ENCODE measurements at places on chromosomes 13 and 19.

DNA sequence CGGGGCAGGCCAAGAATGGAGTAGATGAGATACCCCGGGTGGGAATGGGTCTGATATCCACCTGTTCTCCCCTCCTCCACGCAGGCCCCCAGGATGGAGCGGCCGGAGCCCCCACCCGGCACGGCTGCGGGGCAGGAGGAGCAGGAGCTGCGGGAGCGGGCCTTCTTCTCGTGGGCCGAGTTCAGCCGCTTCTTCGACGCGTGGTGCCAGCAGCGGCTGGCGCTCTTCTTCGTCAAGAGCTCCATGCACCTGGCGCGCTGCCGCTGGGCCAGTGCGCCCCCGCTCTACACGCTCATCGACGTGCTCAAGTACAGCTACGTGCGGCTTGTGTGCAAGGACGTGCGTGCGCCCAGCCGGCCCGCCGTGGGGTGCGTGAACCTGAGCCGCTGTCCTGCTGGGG is 1.2 kb downstream of the ZSWIM9 start:
- no peak for DNase-seq

GRCh38 chr13:51684076-51684475 is 99.8 kb downstream of the WDFY2 start:
- no peak for DNase-seq

DNA sequence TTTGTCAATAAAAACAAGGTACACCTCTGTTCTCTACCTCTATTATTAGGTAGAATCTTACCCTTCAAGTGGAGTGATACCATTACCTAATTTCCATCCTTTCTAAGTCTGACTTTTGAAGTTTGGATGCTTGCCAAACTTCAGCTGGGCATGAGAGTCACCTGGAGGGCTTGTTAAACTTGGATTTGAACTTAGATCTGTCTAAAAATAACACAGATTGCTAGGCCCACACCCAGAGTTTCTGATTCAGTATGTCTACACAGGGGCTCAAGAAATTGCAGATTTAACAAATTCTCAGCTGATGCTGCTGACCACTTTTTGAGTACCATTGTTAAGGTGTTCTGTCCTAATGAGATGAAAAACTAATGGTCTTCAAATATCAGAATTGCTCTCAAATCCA is 512.2 kb downstream of the LMO7 start:
- no peak for DNase-seq

DNA sequence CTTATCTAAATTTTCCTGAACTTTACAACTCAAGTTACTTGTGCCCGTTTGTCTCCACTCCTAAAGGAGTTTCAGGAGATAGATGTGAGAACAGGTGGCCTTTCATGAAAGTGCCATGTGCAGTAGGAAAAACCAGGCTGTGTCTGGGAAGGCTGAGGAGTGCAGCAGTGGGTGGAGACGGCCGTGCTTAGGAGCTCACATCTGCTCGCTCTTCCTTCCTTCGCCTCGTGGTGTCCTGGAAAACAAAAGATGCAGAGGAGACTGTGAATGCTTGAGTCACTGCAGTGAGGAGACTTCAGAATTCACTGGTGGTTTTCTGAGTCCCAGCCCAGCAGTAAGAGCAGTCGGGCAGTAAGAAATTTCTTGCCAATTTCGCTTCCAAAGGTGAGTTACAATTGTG is 138.4 kb upstream of the RNF113B start:
- DNase-seq = no peak

GRCh38 chr19:14189415-14189814 is 16.6 kb downstream of the ADGRL1 start:
- no peak for DNase-seq

GRCh38 chr13:77417897-77418296 is 91.0 kb upstream of the MYCBP2 start:
- no peak for DNase-seq

- no peak for DNase-seq
These were observed 18.2 kb downstream of the COMP start for GRCh38 chr19:18772620-18773587.

- DNase-seq = no peak
These were observed 74.9 kb downstream of the ALOX5AP start for GRCh38 chr13:30810261-30810701.

DNA sequence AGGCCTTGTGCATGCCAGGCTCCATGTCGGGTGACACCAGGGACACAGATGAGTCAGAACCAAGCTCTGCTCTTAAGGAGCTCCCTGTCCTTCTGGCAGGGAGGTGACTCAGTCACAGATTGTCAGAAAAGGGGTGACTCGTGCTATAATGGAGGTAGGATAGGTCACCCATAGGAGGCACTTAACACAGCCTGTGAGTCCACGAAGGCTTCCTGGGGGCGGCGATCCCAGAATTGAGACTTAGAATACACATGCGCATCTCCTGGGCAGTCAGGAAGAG is 19.6 kb downstream of the FUZ start:
- no peak for DNase-seq

DNA sequence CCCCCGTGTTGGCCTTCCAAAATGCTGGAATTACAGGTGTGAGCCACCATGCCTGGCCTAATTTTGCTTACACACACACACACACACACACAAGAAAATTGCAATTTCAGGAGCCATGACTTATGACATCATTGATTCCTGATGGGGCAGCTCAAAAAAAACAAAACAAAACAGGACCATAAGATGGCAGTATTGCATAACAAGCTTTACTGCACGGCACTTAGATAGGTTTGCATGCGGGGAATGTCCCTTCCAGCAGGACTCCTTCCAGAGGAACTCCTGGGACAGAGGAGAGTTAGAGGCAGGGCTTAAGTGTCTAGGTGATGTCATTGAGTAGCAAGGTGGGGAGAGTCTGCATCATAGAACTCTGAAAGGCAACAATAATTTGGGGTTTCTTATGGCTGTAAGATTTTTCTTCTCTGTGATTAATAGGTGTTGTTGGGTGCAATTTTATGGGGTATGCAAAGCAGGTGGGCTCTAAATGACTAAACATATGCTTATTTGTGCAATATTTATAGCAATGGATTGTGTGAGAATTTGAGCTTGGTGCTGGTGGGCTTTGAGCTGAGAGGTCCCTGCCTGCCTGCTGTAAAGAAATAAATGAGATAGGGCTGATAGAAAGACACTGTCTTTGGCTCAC is 9.0 kb upstream of the ACSBG2 start:
- DNase-seq = no peak

DNA sequence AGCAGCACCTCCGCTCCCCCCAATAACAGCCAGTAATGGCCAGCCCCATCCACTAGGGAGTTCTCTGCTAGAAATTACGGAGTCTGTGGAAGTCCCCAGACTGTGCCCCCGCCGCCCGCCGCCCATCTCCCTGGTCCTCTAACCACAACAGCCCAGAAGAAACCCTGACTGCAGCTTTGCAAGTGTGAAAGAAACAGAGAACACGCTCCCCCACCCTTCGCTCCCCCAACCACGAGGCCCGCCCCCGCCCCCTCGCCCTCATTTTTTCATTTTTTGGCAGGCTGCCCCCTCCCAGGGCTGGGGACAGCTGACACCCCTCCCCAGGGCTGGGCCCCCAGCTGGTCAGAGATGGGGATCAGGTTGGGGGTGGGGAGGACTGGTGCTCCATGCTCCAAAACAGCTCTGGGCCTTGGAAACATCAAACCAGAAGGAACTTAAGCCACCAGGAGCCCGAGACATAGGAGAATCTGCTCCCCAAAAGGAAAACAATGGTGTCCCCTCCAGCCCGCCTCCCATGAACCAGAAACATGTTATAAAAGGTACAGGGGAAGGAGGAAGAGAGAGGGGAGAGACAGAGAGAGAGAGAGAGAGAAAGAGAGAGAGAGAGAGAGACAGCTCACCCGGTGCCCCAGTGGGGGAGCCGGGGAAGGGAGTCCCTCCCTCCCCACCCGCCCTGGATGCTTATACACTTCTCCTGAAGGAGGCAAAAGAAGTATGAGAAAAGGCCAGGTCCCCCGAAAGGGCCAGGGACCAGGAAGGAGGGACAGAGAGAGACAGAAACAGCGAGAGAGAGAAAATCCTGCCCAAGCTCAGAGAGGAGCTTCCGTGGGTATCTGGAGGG is 29.8 kb upstream of the ASF1B start:
- DNase-seq = no peak

DNA sequence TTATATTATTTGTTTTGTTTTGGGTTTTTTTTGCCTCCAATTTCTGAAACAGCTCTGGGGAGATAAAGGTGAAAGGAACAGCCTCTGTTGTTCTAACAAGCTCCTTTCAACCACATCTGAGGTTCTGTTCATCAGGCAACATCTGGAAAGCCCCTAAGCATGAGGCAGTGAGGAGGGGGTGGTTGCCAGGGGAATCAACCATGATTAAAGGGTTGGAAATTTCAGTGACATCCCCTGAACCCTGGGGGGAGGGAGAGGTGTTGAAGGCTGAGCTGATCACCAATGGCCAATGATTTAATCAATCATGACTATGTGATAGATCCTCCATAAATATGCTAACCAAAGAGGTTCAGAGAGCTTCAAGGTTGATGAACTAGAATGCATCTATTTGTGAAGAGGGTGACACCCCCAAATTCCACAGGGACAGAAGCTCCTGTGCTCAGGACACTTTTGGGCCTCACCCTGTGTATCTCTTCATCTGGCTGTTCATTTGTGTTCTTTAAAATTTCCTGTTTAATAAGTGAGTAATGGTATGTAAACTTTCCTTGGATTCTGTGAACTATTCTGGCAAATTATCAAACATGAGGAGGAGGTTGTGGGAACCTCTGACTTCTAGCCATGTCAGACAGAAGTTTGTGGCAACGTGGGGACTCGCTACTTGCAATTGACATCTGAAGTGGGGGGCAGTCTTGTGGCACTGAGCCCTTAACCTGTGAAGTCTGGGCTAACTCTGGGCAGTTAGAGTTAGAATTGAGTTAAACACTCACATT is 221.3 kb downstream of the NHLRC3 start:
- DNase-seq = no peak

GRCh38 chr13:106302011-106302410 is 233.5 kb downstream of the EFNB2 start:
- no peak for DNase-seq

DNA sequence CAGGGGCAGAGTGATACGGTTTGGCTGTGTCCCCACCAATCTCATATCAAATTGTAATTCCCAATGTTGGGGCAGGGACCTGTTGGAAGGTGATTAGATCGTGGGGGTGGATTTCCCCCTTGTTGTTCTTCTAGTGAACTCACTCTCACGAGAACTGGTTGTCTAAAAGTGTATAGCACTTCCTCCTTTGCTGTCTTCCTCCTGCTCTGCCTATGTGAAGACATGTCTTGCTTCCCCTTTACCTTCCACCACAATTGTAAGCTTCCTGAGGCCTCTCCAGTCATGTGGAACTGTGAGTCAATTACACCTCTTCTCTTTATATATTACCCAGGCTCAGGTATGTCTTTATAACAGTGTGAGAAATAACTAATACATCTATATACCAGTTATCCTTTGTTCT is 706.4 kb upstream of the KLHL1 start:
- DNase-seq = no peak

- no peak for DNase-seq
These were observed 12.4 kb downstream of the TMEM143 start for GRCh38 chr19:48351341-48351752.

DNA sequence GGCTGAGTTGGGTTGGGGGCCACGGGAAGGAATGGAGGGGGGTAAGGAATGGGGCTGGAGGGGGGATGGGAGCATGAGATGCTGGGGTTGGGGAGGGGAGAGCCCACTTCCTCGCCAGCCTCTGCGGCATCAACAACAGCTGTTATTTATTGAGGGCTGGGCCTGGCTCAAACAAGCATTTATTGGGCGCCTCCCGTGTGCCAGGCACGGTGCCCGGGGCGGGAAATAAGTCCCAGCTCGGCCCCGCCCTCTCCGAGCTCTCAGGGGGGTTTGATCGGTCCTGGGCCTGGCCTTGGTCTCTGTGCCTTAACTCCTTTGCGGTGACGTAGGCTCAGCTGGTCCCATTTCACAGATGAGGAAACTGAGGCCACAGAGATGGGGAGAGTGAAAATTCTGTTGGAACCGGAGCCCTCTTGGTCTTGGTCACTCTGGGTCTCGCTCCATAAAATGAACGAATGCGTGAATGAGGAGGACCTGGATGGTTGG is 919 bp upstream of the ADAMTS10 start:
- no peak for DNase-seq

GRCh38 chr19:28963486-28964250 is 249.3 kb downstream of the UQCRFS1 start:
- no peak for DNase-seq

GRCh38 chr13:64912141-64912540 is 2318.0 kb downstream of the PCDH9 start:
- no peak for DNase-seq

DNA sequence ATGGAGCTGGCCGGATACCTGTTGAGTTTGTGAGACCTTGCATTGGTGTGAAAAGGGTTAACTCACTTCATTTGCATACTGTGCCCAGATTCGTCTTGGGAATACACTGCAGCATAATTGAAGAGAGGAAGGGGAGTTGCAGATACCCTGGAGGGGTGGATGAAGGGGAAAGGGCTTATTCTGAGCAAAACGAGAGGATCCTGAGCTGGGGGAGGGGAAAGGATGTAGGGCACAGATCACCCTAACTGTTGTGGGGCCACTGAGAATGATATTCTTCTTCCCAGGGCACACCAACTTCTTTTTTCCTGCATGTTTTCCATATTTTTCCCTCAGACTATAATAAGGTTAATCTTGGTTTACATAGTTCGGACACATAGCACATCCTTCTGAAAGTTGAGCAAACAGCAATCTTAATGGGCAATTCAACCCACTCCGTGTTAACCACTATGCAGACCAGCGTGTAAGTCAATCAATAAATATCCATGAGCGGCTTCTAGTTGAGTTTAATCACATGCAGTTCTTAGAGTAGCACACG is 11.7 kb upstream of the PTPRS start:
- no peak for DNase-seq

- DNase-seq = no peak
These were observed 177.8 kb upstream of the NBEA start for GRCh38 chr13:34764246-34764645.

GRCh38 chr19:11662278-11662677 is 65.0 kb downstream of the ZNF627 start:
- DNase-seq = no peak

DNA sequence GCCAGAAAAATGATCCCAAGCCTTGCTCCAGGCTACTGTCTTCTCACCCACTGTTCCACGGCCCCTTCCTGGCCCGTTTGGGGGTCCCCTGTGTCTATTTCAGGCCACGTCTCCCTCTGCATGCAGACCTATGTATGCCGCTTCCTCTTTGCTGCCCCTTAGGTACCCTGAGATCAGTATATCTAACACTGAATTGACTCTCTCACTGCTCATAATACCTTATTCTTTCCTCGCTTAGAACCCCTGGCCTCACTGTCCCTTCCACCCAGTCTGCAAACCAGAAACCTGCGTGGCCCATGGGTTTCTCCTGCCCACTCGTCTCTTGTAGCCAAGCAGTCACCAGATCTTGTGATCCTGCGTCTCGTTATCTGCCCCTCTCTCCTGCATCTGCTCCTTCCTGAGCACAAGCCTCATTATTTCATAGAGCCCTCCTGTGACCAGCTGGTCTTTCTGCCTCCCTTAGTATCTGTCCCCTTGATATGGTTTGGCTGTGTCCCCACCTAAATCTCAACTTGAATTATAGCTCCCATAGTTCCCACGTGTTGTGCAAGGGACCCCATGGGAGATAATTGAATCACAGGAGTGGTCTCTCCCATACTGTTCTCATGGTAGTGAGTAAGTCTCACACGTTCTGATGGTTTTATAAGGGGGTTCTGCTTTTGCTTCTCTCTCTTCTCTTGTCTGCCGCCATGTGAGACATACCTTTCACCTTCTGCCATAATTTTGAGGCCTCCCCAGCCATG is 109.0 kb upstream of the RNF113B start:
- no peak for DNase-seq

- DNase-seq = no peak
These were observed 918 bp upstream of the LHB start for GRCh38 chr19:49017666-49018351.

Data from anterior cingulate cortex (tissue), 58 donors.